Left lobe of liver (tissue), 2 donors: ENCODE measurements at places on chromosomes 2 and 18. TPM values are rescaled to one million over a fixed set of nuclear protein-coding genes. Genes with fewer than 3 reads are reported as not detected.

The CPO gene
- total RNA-seq: 0.38 TPM

The TEX44 gene
- total RNA-seq: not detected

The TFPI gene
- 144 TPM for total RNA-seq

The ABCG5 gene
- 57.0 TPM for total RNA-seq

The SNRNP27 gene
- total RNA-seq: 13.8 TPM

The AGXT gene
- 1,805 TPM for total RNA-seq

DNA sequence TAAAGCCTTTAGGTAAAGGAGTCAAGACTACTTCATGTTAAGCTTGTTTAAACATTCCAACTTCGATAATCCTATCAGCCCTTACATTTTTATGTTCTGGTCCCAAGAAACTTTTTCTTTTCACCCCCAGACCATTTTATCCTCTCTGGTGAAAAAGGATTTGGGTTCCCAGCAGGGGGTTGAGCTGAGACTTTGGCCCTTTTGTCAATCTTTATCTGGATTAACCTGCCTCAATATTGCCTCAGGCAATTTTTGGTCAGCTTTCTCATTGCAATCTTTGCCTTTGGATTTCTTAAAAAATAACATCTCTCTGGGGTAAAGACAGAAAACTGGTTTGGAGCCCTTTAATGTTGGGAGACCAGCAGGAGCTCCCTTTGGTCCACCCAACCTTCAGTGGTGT is 33.9 kb upstream of the CSRNP3 start:
- no peak for DNase-seq

DNA sequence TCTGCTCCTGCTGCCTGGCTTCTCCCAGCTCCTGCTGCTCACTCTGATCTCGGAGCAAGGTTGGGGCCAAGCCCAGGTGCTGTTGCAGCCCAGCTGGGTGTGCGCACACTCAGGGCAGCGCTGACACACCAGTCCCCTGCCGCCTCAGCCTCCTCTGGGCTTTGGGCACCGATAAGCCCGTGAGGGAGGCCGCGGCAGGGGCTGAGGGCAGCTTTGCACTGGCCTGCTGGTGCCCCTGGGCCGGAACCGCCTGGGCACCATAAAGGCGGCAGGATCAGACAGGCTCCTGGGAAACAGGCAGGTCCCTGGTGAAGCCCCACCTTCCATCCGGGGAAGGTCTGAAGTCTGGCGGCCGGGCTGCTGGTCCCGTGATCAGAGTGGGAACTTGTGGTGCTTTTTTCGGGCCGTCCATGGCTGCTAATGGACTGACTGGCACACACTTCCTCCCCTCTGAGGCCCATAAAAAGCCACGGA is 14.1 kb upstream of the EML6 start:
- DNase-seq: peak; percentile 78

DNA sequence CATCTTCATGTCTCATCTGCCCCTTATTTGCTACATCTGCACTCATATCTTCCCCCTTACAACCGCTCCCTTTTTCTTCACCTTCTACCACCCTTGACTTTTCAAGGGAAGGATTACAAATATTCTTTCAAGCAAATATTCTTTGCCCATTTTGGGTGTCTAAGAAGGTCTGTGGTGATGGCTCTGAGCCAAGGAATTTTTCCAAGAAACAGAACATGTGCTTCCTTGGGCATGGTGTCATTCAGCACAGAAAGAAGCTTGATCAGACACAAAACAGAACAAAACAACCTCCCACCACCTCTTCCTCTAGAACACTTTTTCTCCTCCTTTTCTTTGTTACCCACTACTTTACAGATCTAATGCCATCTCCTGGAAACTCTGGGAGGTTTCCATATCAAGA is 313.7 kb downstream of the SATB2 start:
- no peak for DNase-seq

GRCh38 chr2:181163139-181163538 is 182.7 kb downstream of the UBE2E3 start:
- no peak for DNase-seq

DNA sequence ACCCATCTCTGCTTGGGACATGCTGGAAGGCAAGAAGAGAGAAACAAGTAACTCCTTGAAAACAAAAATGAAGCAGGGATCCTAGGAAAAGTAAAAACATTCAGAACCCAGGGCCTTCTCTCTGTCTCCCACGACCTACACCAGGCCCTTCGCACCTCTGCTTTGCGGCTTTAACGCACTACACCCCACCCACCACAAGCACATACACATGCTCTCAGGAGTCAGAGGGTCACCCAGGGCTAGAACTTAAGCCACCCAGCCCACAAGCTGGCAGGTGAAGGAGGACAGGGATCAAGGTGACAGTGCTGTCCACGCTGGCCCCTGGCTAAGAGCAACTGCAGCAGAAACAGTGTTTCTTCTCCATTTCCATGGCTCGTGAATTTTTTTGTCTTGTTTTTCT is 72.2 kb downstream of the BCL11A start:
- DNase-seq: no peak

DNA sequence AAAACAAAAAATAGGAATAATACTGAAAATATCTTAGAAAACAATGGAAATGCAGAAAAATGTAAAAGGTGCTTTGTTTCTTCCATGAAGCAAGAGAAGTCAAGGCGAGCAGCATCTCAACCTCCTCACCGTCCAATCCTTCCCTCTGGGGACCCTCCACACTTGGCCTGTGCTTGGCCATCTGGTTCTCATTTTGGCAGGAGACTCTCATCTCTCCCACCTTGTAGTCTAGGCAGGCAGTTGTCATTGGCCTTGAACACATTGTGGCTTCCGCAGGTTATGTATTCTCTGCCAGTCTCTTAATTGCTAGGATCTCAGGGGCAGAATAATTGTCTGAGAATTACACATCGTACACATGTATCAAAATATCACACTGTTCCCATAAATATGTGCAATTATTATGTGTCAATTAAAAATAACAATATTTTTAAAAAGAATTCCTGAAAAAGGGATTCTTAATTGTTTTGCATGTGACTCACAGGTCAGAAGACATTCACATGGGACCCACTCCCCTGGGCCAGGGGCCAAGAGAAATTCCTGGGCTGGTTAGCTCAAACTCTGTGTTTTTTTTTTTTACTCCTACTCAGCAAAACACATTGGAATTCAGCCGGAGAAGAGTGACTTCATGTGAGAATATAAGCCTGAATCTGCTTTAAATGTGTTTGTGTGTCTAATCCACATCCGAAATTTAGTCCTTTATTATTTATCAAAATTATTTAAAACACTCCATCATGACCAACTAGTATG is 14.0 kb upstream of the ANKRD62 start:
- no peak for DNase-seq

DNA sequence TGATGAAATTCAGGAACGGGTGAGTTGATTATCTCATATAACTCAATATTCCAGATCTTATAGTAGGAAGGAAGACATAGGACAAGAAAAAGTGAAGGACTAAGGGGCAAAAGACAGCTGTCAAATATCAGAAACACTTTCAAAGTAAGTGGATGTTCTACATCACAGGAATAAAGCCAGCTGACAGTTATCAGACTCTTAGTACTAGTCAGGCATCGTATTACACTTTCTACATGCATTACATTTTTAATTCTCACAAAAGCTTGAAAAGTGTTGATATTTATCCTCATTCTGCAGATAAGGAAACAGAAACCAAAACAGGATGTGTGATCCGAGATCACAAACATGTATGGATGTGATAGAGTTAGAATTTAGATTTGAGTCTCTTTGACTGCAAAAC is 63.4 kb downstream of the DNAH6 start:
- no peak for DNase-seq

- DNase-seq: no peak
These were observed 691.9 kb upstream of the TMEFF2 start for GRCh38 chr2:192886636-192887035.

- DNase-seq: no peak
These were observed 145.9 kb downstream of the TNS1 start for GRCh38 chr2:217856871-217857270.

- DNase-seq: no peak
These were observed 944.6 kb upstream of the LRRTM1 start for GRCh38 chr2:81249152-81249551.

DNA sequence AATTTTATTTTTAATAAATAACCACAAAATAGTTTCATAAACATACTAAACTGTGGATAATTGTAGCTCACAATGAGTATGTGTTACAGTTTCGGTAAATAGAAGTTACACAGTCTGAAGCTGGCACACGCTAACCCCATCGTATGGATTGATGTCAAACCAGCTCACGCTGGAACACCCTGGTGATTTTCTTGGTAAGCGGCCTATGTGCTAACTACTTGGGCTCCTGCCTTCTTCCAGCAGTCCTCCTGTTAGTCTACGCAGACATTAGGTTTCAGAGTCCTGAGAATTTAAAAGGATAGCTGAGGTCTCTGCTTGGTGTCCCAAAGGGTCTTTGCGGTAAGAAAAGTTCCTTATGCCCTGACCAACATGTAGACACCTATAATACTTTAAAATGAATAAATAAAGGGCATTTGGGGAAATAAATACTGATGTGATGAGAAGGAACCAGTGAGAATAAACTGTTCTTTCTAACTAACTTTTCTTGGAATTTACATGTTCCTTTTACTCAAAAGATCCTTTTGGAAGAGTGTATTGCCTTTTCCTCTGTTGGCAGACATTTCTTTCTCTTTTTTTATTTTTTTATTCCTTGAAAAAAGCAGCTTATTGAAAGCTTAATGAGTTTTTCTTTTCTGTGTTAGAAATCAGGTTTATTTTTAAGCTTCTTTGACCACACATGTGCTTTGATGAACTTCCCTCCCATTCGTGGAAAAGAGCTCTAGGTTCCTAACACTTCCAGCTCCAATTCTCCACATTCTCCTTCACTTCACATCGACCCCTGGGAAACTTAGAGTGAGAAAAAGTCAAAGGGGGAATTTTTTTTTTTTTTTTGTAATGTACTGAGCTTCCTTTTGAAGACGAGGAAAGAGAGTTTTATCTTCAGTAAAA is 322.2 kb downstream of the IRS1 start:
- DNase-seq: no peak

DNA sequence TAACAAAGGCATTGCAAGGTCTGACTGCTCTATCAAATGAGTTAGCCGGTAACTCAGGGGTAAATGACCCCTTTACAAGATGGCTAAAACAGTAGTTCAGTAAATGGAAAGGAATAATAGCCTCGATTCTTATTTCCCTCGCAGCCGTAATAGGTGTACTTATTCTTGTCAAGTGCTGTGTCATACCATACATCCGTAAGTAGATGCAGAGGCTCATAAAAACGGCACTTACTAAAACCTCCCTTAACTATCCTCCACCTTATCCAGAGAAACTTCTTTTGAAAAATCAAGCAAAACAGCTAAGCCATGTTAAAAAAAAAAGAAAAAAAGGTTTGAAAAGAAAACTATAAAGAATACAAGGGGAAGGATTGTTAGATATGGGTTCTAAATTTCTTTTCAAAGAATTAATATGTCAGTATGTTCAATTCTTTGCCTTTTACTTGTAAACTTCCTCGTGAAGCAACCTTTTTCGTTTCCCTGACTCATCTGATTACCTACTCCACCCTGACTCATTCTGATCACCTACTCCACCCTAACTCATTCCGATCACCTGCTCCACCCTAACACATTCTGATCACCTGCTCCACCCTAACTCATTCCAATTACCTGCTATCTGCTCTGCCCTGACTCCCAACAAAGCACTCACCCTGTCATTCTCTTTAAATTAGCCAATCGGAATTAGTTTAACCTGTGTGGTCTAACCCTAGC is 127.5 kb downstream of the SPAG16 start:
- DNase-seq: no peak

GRCh38 chr2:39114771-39115170 is 6.1 kb downstream of the SOS1 start:
- no peak for DNase-seq

DNA sequence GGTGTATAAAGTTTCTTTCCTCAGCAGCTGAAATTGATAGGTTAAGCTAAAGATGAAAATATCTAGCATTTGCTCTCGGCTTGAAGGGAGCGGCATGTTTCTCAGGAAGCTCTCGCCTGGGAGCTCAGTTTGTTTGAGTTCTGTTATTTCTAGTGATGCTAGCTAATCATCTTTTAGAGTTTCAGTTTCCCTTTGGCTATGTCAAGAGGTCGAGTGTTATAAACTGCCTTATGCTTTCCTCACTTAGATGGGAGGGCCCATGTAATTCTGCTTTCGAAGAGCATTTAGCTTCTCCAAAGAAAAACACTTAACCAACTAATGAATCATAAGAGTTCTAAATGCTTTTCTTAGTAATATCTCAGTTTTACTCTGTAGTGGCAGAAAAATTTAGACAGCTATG is 33.6 kb downstream of the PLCL1 start:
- DNase-seq: no peak
